ENCODE measurements at places on chromosomes 7 and 10. TPM values are rescaled to one million over a fixed set of nuclear protein-coding genes. Genes with fewer than 3 reads are reported as not detected.

- peak; percentile 76 for DNase-seq
Measured at GRCh38 chr7:123594813-123595241, 6.8 kb upstream of the ASB15 start.

DNA sequence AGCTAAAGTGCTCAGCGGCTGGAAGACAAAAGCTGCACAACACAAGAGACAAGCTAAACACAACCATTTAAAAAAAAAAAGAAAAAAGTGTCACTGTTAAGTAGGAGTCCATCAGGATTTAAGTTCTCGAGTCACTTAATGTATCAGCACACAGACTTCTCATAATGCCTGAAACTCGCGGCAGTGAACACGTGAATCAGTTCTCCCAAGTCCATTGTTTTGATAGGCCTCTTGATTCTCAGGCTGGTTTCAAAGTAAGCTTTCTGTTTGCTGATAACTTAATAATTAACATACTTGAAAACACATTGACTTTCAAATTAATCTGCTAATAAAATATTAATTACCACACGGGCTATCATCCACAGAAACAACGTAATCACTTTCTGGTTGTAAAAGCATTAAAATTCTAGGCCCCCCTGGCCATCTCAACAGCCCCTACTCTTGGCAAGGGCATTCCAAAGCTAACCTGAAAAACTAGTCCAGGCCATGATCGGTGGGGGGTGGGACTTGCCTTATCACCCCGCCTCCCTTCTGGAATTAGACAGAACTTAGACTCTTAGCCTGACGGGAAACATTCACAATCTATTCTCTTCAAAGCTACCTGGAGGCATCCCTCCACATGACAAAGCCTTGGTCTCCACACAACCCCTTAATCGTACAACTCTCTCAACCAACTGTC lies 129.0 kb downstream of the DIP2C start:
- no peak for DNase-seq

- no peak for DNase-seq
Measured at GRCh38 chr7:25246306-25246705, 18.0 kb upstream of the NPVF start.

GRCh38 chr10:127399668-127400067 lies 149.4 kb upstream of the NPS start:
- no peak for DNase-seq

GRCh38 chr7:336810-337566 lies 47.0 kb downstream of the FOXL3 start:
- no peak for DNase-seq

- peak; percentile 71 for DNase-seq
Measured at GRCh38 chr10:126598009-126598408, 72.5 kb downstream of the C10orf90 start.

- peak; percentile 25 for DNase-seq
Measured at GRCh38 chr10:24209946-24210491, 1.1 kb downstream of the KIAA1217 start.

GRCh38 chr10:19412531-19412930 lies 363.9 kb downstream of the MALRD1 start:
- DNase-seq, result peak; percentile 26

DNA sequence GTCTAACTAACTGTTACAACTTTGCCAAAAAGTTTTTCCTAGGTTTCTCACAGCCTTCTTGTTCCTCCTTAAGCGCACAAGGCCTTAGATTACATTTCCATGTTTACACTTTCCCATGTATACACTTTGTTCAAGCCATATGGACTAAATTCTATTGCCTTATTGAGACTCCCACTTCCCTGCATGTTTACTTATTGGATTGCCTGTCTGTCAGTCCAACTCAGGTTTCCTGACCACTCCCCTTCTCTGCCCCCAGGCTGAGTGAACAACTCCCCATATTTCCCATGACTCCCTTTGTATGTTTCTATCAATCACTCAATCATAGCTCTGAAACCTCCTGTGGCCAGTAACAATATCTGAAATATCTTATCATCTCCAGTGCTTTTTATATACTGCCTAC lies 43.0 kb downstream of the SLC25A40 start:
- peak; percentile 10 for DNase-seq

DNA sequence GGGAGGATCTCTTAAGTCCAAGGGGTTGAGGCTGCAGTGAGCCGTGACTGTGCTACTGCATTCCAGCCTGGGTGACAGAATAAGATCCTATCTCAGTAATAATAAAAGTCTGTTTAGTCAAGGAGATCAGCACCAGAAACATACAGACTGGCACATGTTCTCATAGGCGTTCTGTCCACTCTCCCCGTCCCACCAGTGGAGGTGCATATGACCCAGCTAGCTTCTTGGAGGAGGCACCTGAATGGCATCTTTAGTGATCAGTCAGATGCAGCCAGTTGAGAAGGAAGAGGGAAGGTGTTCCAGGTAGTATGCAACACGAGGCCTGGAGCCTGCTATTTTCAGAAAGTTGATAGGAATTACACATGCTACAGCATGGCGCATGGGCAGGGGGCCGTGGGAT lies 45.3 kb upstream of the SVIL start:
- DNase-seq, result no peak

GRCh38 chr7:40582539-40582938 lies 447.7 kb downstream of the SUGCT start:
- DNase-seq, result no peak

GRCh38 chr7:132307465-132307864 lies 268.8 kb downstream of the PLXNA4 start:
- peak; percentile 26 for DNase-seq

DNA sequence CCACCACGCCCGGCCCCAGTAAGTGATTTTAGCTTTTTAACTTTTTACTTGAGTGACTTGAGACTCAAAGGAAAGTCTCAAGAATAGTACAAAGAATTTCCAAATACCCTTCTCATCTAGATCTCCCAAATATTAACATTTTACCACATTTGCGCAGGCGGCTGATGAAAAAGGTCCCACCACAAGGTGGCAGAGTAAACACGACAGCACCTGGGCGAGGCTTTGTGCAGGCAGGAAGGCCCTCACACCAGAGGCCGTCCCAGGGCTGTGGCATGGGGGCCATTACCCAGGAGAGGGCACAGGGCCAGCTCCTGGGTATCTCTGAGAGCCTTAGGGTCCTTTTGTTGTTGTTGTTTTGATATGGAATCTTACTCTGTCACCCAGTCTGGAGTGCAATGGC lies 50.0 kb upstream of the WIPI2 start:
- DNase-seq, result peak; percentile 60

Gene WNT8B
- total RNA-seq, result not detected

Gene VSTM4
- 0.29 TPM for total RNA-seq

Gene PALD1
- total RNA-seq, result 1.3 TPM
